ENCODE measurements at places on chromosomes 5 and 9.

- no peak for DNase-seq
Observed at GRCh38 chr9:89903141-89903475, 298.3 kb downstream of the GADD45G start.

- no peak for DNase-seq
Observed at GRCh38 chr9:133383438-133383837, 7.3 kb downstream of the STKLD1 start.

- no peak for DNase-seq
Observed at GRCh38 chr5:60835554-60835953, 8.5 kb downstream of the ELOVL7 start.

- DNase-seq: no peak
Observed at GRCh38 chr5:16866795-16867576, 69.1 kb downstream of the MYO10 start.

GRCh38 chr9:137299938-137300337 is 2.1 kb downstream of the NRARP start:
- DNase-seq: no peak

GRCh38 chr9:126947529-126947928 is 32.9 kb downstream of the RALGPS1 start:
- DNase-seq: no peak

DNA sequence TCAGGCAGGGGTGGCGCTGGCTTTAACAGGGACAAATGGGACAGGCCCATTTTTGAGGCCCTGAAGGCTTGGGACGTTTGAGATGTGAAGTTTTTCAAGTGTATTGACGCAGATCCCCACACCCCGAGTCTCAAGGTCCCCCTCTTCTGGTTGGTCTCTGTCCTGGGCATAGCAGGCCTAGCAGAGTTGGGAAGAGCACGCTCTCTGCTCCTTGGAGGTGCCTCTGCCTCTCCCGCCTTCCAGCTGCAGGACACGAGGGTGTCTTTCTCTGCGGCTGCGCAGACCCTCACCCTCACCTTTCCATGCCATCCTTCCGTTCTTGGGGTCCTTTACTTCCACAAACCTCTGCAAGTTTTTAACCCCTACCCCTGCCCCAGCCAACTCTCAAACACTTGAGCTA is 18.6 kb downstream of the ADAMTSL2 start:
- DNase-seq: no peak

DNA sequence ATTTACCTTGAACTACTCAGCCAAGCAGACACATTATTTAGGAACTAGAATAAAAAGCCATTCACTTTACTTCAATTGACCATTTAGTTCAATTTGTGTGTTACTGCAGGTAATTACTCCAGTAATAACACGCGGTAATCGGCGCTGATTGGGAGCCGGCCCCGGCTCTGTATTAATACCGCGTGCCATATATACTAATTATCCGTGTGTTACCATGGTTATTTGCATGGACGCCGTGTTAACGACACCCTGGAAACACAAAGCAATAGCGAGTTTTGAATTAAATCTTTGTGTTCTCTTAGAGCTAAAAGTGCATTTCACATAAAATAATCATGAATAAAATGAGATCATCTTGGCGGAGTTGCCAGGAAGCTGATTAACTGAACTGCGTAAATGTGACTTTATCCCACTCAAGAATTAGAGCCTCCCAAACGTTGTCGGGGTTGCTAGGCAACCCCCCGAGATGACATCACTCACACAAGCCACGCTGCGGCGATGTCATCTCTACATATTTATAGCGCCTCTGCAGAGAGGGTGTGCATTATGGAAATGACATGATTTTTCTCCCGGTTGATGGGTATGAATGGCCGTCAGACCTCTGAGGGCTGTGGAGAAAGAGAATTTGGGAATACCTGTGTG is 41.4 kb upstream of the RNU6ATAC start:
- DNase-seq: peak; percentile 90

GRCh38 chr9:85534340-85534739 is 207.4 kb downstream of the AGTPBP1 start:
- no peak for DNase-seq

- DNase-seq: no peak
Observed at GRCh38 chr9:95148208-95148520, 169.3 kb downstream of the FANCC start.

DNA sequence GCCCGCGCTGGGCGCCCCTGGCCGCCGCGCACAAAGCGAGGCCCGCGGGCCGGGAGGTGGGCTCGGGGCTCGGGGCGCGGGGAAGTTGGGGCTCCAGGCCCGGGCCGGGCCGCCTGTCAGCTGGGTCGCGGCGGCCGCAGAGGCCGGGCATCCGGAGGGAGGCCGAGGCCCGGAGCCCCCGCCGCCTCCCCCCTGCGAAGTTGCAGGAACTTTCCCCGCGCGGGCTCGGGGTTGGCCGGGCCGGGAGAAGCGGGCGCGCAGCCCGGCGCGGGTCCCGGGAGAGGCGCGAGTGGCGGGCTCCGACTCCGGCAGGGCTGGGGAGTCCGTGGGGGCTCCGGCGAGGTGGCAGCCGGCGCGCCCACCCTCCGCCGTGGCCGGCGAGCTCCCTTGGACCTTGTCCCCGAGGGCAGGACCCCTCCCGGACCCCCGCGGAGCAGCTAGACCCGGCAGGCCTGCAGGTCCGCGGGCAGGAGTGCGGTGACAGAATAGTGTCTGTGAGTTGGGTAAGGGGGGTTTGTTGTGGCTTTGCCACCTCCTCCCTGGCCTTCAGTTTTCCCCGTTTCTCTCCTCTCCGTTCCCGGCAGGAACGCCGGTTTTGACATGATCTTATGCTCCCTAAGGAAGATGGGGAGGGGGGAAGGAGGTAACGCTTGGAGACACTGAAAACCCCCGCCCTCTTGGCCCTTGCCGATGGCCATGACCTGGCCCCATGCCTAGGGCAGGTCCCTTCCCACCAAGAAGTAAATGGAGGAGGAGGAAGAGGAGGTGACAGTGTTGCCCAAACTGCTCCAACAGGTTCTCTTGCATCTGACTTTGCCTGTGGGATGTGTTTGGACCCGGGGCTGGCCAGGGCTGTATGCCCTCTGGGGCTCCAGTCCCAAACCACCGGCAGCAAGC is 942 bp downstream of the PHF2 start:
- no peak for DNase-seq

GRCh38 chr9:16221822-16222547 is 648.5 kb downstream of the BNC2 start:
- DNase-seq: no peak

GRCh38 chr5:177467436-177467835 is 6.0 kb downstream of the DBN1 start:
- no peak for DNase-seq

DNA sequence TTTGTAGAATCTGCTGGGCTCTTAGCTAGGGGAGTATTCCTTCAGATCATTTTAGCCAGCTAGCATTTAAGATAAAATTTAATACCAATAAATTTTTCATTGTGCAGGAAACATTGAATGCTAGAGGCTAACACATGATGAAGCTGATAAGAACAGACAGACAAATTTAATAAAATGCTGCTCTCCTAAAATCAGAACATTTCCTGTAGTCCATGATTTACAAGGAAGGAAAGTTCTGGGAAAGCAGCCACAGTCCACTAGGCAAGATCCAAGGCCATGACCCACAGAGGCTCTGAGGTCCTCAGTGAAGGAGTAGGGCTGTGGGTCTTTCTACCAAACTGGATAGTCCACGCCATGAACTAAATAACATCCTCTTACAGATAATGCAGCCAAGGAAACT is 253.0 kb downstream of the ICE1 start:
- no peak for DNase-seq

GRCh38 chr5:33592245-33592644 is 151.5 kb downstream of the TARS1 start:
- no peak for DNase-seq

DNA sequence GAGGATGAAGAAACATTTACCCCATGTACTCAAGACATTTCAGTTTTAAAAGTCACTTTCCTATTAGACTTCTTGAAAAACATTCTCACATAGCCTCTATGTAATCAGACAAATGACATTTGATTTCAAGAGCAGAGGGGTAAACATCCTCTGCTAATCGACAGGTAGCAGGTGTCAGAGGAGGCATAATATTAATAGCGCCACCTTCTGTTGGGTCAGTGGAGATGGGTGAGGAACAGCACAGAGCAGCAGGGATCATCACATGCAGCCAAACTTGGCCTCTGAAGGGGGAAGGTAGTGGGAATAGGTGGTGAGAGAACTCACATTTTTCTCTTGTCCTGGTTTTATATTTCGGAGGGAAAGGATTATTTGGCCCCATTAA is 3.3 kb upstream of the LSM11 start:
- no peak for DNase-seq

DNA sequence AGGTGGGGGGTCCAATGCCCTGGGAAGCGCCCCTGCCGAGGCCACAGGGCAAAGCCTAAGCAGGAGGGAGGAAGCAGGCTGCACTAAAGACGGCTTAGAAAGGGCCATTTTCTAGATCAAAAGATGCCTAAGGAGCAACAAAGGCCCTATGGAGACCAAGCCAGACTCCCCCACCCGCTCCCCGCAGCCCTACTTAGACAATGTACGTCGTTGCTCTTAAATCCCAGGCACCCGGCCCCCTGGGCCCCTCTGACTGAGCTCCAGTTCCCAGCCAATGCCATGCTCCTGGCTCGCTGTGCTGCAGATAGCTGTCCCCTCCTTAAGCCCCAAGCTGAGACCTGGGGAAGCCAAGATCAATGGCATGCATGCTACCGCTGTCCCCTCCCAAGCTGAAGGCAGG is 10.3 kb downstream of the IPPK start:
- DNase-seq: no peak

GRCh38 chr5:159982421-159983173 is 26.3 kb upstream of the TTC1 start:
- no peak for DNase-seq

Measured in muscle of arm (tissue), 14 donors.